Tibial nerve (tissue), 4 donors: ENCODE measurements at places on chromosomes 3 and 15. TPM values are rescaled to one million over a fixed set of nuclear protein-coding genes. Genes with fewer than 3 reads are reported as not detected.

GRCh38 chr3:51441282-51442030 lies 50.4 kb downstream of the RBM15B start:
- DNase-seq = no peak

Gene CACNA1D
- total RNA-seq = 5.7 TPM

GRCh38 chr3:123279121-123279520 lies 77.4 kb downstream of the SEC22A start:
- DNase-seq = no peak

GRCh38 chr3:183540501-183541234 lies 14.8 kb downstream of the KLHL6 start:
- no peak for DNase-seq

- no peak for DNase-seq
Observed at GRCh38 chr3:14410503-14411165, 8.2 kb downstream of the SLC6A6 start.

Gene ISG20
- 34.5 TPM for total RNA-seq

GRCh38 chr3:44795197-44795596 lies 33.6 kb downstream of the KIF15 start:
- no peak for DNase-seq

GRCh38 chr3:190877925-190878324 lies 15.4 kb upstream of the GMNC start:
- no peak for DNase-seq

DNA sequence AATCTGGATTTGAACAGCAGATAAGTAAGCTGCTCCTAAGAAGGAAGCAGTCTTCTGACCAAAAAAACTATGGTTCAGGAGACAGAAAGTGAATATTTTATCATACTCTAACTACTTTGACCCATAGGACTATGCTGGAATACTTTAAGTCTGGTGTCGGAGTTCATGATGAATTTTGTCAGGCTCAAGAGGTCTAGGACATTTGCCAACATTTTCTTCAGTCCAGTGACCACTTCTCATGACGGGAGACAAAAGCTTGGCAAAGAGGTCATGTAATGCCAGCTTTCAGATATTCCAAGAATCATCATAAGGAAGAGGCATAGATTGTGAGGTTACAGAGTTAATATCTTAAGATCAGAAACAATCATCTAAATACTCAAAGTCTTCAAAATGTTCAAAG lies 20.5 kb upstream of the DCBLD2 start:
- DNase-seq = no peak

GRCh38 chr15:40565333-40566238 lies 744 bp upstream of the CCDC32 start:
- DNase-seq = no peak
